ENCODE measurements at places on chromosomes 6 and 20.

- no peak overlapping the region for H3K27ac ChIP-seq
- no peak overlapping the region for H3K4me3 ChIP-seq
Measured at GRCh38 chr20:21017528-21018085, 88.6 kb downstream of the LINC00237 start.

GRCh38 chr6:45432977-45433376 is 55.2 kb upstream of the SUPT3H start:
- H3K4me1 ChIP-seq, result peaks cover 47% of the 10 kb centered on the region
- no peaks in the 10 kb centered on the region for H3K36me3 ChIP-seq
- no peak overlapping the region for H3K27ac ChIP-seq

GRCh38 chr6:48177786-48178185 is 66.8 kb upstream of the PTCHD4 start:
- H3K27me3 ChIP-seq, result no peaks in the 10 kb centered on the region
- no peak overlapping the region for H3K4me3 ChIP-seq
- DNase-seq, result no peak
- no peak overlapping the region for H3K27ac ChIP-seq

DNA sequence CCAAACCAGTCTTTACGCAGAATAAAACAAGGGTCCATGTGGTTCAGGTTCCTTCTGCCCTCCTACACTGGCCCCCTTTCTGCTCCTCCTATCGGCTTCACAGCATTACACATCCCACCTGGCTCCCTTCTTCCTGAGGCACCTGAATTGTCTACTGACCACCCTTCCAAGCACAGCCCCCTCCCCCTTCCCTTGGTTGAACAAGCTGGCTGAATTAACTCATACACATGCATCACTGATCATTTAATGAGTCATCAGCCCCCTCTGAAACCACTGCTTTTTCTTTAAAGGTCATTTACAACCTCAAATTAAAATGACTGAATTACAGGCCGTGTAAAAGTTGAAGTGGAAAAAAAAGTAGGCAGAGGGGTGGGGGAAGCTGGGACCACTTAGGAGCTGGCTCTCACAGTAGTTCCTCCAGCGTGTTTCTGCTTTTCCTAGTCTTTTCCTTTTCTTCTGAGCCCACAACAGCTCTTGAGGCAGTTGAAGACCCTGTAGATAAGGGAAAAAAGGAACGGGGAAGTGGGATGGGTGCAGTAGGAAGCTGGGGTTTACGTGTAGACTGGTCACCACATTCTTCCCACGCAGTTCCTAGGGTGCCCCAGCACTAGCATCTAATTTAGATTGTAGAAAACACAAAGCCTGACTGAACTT is 67.6 kb downstream of the FYN start:
- H3K36me3 ChIP-seq, result no peaks in the 10 kb centered on the region
- H3K4me3 ChIP-seq, result no peak overlapping the region
- no peak for DNase-seq
- H3K4me1 ChIP-seq, result peaks cover 79% of the 10 kb centered on the region

DNA sequence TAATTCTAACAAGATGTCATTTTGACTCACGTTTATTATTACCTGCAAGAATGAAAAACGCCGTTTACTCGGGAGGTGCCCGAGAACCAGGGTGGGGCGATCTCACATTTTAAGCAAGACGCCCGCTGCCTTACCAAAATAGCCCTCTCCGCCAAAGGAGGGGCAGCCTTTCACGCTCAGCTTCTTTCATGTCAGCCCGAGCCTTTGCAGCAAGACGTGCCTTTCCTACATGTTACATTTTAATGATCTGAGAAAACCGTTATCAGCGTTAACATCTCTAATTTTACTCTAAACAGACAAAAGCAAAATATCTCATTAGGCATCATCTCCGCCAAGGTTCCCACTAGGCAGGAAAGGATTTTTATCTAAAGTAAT is 2.0 kb downstream of the BACH2 start:
- H3K4me3 ChIP-seq, result peak overlapping the region; percentile 75
- peaks cover 35% of the 10 kb centered on the region for H3K4me1 ChIP-seq
- no peaks in the 10 kb centered on the region for H3K27me3 ChIP-seq
- no peaks in the 10 kb centered on the region for H3K36me3 ChIP-seq
- peak overlapping the region; percentile 68 for H3K27ac ChIP-seq

GRCh38 chr6:75222261-75222660 is 16.4 kb upstream of the COL12A1 start:
- H3K4me3 ChIP-seq, result no peak overlapping the region
- no peak for DNase-seq
- H3K27me3 ChIP-seq, result no peaks in the 10 kb centered on the region
- H3K36me3 ChIP-seq, result no peaks in the 10 kb centered on the region

GRCh38 chr20:46458866-46459750 is 52.7 kb upstream of the ELMO2 start:
- DNase-seq, result no peak
- no peak overlapping the region for H3K4me3 ChIP-seq
- H3K36me3 ChIP-seq, result no peaks in the 10 kb centered on the region

DNA sequence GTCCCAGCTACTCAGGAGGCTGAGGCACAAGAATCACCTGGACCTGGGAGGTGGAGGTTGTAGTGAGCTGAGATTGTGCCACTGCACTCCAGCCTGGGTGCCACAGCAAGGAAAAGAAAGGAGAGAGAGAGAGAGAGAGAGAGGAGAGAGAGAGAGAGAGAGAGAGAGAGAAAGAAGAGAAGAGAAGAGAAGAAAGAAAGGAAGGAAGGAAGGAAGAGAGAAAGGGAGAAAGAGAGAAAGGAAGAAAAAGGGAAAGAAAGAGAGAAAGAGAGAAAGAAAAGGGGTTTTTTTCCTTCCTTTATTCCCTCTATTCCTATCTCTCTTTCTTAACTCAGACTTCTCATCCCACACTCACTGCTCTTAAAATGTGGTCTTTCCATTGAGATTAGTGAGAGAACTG is 238.7 kb upstream of the PRDM1 start:
- no peak overlapping the region for H3K4me3 ChIP-seq
- H3K4me1 ChIP-seq, result no peaks in the 10 kb centered on the region
- no peaks in the 10 kb centered on the region for H3K36me3 ChIP-seq
- no peak overlapping the region for H3K27ac ChIP-seq

DNA sequence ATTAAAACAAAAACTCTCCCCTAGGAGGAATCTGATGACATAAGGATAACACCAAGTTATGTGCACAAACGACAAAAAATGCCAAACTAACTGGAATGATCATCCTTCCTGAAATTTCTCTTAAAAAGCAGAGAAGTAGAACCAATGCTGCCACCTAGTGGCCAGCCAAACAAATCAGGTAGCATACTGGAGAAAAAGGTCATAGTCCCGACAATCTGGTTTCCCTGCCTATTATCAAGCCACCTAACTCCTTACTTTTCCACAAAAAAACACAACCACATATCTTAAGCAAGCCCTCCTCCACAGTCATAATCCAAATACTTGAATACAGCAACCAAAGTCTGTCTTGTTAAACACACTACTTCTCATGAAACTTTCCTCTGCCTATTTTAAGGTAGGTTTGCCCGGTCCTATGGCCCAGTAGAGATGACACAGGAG is 5.3 kb downstream of the OARD1 start:
- peaks cover 14% of the 10 kb centered on the region for H3K4me1 ChIP-seq
- H3K27ac ChIP-seq, result no peak overlapping the region
- no peaks in the 10 kb centered on the region for H3K27me3 ChIP-seq
- peaks cover 50% of the 10 kb centered on the region for H3K36me3 ChIP-seq
- DNase-seq, result peak; percentile 47
- H3K4me3 ChIP-seq, result no peak overlapping the region

- H3K27me3 ChIP-seq, result no peaks in the 10 kb centered on the region
- no peak for DNase-seq
- H3K27ac ChIP-seq, result no peak overlapping the region
- no peaks in the 10 kb centered on the region for H3K36me3 ChIP-seq
Measured at GRCh38 chr20:2320813-2321658, 25.2 kb downstream of the TGM3 start.

- no peak for DNase-seq
- no peak overlapping the region for H3K27ac ChIP-seq
- H3K36me3 ChIP-seq, result no peaks in the 10 kb centered on the region
- no peak overlapping the region for H3K4me3 ChIP-seq
Measured at GRCh38 chr20:37291724-37292126, 2.3 kb downstream of the MANBAL start.

DNA sequence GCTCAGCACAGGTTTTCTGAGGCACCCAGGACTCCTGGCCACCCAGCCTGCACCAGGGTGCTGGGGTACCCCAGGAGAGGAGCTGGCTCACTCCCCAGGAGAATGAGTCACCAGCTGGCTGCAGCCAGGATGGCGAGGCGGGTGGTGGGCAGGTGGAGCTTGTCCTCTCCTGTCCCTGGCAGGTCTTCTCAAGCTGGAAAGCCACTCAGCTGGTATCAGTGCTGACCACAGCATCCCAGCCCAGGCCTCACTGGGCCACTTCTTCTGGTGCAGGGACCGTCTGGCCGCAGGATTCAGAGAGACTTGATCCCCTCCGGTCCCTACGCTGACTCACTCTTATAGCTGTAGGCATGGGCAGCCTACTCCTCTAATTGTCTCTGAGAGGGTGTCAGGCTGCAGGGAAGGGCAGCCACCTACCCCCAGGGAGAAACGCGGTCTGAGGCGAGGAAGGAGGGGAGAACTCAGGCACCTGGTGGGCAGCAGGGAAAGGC is 22.2 kb downstream of the TFEB start:
- H3K27ac ChIP-seq, result no peak overlapping the region
- H3K27me3 ChIP-seq, result no peaks in the 10 kb centered on the region
- H3K4me1 ChIP-seq, result peaks cover 6% of the 10 kb centered on the region
- DNase-seq, result no peak
- no peak overlapping the region for H3K4me3 ChIP-seq

GRCh38 chr6:23246896-23247295 is 677.5 kb downstream of the HDGFL1 start:
- no peak for DNase-seq
- no peaks in the 10 kb centered on the region for H3K27me3 ChIP-seq
- no peak overlapping the region for H3K27ac ChIP-seq
- H3K4me1 ChIP-seq, result no peaks in the 10 kb centered on the region
- no peak overlapping the region for H3K4me3 ChIP-seq
- H3K36me3 ChIP-seq, result no peaks in the 10 kb centered on the region

- no peaks in the 10 kb centered on the region for H3K36me3 ChIP-seq
- H3K27me3 ChIP-seq, result no peaks in the 10 kb centered on the region
- H3K27ac ChIP-seq, result no peak overlapping the region
Measured at GRCh38 chr6:13462458-13463327, 24.7 kb downstream of the GFOD1 start.

GRCh38 chr20:18164356-18164755 is 26.7 kb downstream of the KAT14 start:
- DNase-seq, result no peak
- H3K27ac ChIP-seq, result no peak overlapping the region
- peaks cover 5% of the 10 kb centered on the region for H3K36me3 ChIP-seq

GRCh38 chr6:89050155-89050554 is 30.4 kb upstream of the PNRC1 start:
- no peak for DNase-seq
- H3K27ac ChIP-seq, result no peak overlapping the region
- H3K4me3 ChIP-seq, result no peak overlapping the region
- no peaks in the 10 kb centered on the region for H3K27me3 ChIP-seq
- H3K36me3 ChIP-seq, result no peaks in the 10 kb centered on the region

DNA sequence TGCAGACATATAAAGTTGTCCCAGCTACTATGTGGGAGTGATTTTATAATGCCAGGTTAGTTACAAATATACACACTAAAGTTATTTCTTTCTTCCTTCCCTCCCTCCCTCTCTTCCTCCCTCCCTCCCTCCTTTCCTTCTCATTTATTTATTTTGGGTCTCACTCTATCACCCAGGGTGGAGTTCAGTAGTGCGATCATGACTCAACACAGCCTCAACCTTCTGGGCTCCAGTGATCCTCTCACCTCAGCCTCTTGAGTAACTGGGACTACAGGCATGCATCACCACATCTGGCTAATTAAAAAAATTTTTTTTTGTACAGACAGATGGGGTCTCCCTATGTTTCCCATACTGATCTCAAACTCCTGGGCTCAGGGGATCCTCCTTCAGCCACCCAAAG is 59.2 kb downstream of the PHF20 start:
- H3K36me3 ChIP-seq, result no peaks in the 10 kb centered on the region
- H3K4me3 ChIP-seq, result no peak overlapping the region
- no peaks in the 10 kb centered on the region for H3K27me3 ChIP-seq
- H3K4me1 ChIP-seq, result peaks cover 5% of the 10 kb centered on the region

DNA sequence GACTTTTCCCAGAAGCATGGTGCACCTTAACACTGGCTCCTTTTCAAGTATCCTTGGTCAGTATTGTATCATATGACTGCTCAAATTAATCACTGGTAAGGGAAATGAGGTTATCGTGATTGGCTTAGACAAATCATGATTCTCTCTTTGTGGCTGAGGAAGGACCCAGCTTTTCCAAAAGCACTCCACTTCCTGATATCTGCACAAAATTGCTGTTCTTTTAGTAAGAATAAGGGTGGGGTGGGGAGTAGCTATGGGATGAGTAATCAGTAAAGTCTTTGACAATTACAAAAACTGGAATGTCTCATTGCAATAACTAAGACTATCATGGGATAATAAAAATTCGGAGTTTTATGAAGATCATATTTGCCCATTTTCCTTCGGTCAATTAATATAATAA is 9.0 kb upstream of the RIPPLY2 start:
- no peaks in the 10 kb centered on the region for H3K36me3 ChIP-seq
- H3K4me1 ChIP-seq, result no peaks in the 10 kb centered on the region
- no peak for DNase-seq
- H3K27ac ChIP-seq, result no peak overlapping the region
- no peaks in the 10 kb centered on the region for H3K27me3 ChIP-seq

DNA sequence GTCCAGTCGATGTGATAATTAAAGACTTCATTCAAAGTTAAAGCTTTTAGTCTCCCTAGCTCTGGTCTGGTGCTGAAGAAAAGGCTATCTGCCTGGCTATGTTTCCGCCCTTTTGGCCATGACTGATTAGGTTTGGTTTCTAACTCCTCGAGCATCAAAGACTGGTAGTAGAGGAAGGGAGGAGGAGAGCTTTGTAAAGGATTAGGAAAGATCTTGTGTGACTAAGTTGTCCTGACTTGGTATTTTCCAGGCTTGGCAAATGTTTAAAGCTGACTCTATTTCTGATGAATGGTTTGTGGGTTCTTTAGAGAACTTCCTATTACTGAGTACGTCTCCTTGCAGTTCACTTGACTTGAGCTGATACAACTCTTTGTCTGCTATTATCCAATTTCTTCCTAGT is 312.9 kb downstream of the GJA1 start:
- no peak for DNase-seq
- H3K27ac ChIP-seq, result no peak overlapping the region
- no peak overlapping the region for H3K4me3 ChIP-seq
- no peaks in the 10 kb centered on the region for H3K4me1 ChIP-seq
- no peaks in the 10 kb centered on the region for H3K27me3 ChIP-seq

- H3K27me3 ChIP-seq, result peaks cover 50% of the 10 kb centered on the region
- H3K4me3 ChIP-seq, result peak overlapping the region; percentile 32
- no peak for DNase-seq
Measured at GRCh38 chr6:75204959-75205775, 686 bp downstream of the COL12A1 start.

GRCh38 chr20:17749978-17750721 is 50.4 kb downstream of the BANF2 start:
- no peak overlapping the region for H3K27ac ChIP-seq
- DNase-seq, result no peak
- H3K4me1 ChIP-seq, result no peaks in the 10 kb centered on the region
- no peak overlapping the region for H3K4me3 ChIP-seq
- H3K27me3 ChIP-seq, result no peaks in the 10 kb centered on the region

- H3K4me1 ChIP-seq, result peaks cover 10% of the 10 kb centered on the region
- H3K36me3 ChIP-seq, result no peaks in the 10 kb centered on the region
- DNase-seq, result no peak
- H3K27me3 ChIP-seq, result no peaks in the 10 kb centered on the region
- no peak overlapping the region for H3K4me3 ChIP-seq
Measured at GRCh38 chr20:41316051-41316450, 1.5 kb downstream of the ZHX3 start.

Measured in CD8-positive, alpha-beta memory T cell (primary cell).